ENCODE measurements at places on chromosomes 12 and 14. TPM values are rescaled to one million over a fixed set of nuclear protein-coding genes. Genes with fewer than 3 reads are reported as not detected.

DNA sequence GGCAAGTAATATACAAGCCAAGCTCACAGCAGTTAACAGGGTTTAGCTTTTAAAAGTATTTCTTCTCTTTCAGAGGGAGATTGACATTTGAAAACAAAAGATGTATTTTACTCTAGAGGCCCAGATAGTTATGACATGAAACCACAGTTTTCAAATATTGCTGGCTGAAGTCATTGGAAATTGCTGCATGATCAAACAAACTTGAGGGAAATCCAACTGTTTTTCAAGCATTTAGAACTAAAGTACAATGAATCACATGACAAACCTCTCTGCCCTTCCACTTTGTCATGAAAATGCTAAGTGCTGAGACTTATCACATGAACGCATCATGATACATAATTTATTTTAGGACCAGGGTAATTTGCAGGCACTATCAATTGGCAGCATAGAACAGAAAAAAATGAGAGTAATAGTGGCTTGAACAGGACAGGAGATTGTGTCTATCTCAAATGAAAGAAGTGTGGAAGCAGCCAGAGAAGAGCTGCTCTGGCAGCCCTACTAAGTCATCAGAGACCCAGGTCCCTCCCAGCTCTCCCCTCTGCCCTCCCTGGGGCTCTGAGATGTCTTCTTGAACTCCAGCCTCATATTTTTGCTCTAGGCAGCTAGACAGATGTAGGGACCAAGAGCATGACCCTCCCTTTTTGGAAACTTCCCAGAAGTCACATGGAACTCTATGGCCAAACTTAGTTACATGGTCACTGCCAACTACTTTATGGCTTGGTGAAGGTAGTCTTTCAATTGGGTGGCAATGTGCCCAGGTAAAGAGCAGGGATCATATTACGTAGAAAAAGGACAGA lies 90.1 kb upstream of the PELI2 start:
- H3K36me3 ChIP-seq, result no peaks in the 10 kb centered on the region
- no peak overlapping the region for H3K4me3 ChIP-seq
- peak overlapping the region; percentile 15 for H3K27ac ChIP-seq

GRCh38 chr14:75811872-75812499 lies 150.9 kb downstream of the TTLL5 start:
- no peaks in the 10 kb centered on the region for H3K27me3 ChIP-seq
- DNase-seq, result no peak
- no peaks in the 10 kb centered on the region for H3K4me1 ChIP-seq

- no peaks in the 10 kb centered on the region for H3K36me3 ChIP-seq
- no peaks in the 10 kb centered on the region for H3K27me3 ChIP-seq
- H3K27ac ChIP-seq, result peak within 1 kb of the TSS; percentile 97
- DNase-seq, result peak; percentile 90
- H3K4me3 ChIP-seq, result peak within 1 kb of the TSS; percentile 86
Measured at GRCh38 chr14:77760381-77761204, at the start of gene SNW1. Gene SNW1, minus strand, starts transcription at chr14:77761156. Its CDS starts 29 bp downstream, at chr14:77761127.

DNA sequence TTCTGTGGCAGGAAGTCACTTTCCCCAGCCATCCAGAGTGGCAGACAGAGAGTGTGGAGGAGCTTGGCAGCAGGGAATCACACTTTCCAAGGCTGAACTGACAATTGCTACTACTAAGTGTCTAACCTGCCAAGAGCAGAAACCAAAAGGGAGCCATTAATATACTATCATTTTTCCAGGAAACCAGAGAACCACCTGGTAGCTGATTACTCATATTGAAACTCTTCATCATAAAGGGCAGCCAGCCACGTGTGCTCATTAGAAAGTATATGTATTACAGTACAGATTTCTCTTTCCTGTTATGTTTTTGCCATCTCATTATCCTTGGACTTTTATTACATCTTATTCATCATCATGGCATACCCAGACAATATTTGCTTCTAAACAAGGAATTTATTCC lies 374.9 kb downstream of the GXYLT1 start:
- DNase-seq, result no peak
- H3K4me1 ChIP-seq, result no peaks in the 10 kb centered on the region
- no peaks in the 10 kb centered on the region for H3K36me3 ChIP-seq

GRCh38 chr12:121812320-121812871 lies 8.6 kb downstream of the SETD1B start:
- H3K4me1 ChIP-seq, result peaks cover 15% of the 10 kb centered on the region
- H3K27me3 ChIP-seq, result no peaks in the 10 kb centered on the region
- H3K27ac ChIP-seq, result no peak overlapping the region
- peaks cover 6% of the 10 kb centered on the region for H3K36me3 ChIP-seq
- no peak for DNase-seq

DNA sequence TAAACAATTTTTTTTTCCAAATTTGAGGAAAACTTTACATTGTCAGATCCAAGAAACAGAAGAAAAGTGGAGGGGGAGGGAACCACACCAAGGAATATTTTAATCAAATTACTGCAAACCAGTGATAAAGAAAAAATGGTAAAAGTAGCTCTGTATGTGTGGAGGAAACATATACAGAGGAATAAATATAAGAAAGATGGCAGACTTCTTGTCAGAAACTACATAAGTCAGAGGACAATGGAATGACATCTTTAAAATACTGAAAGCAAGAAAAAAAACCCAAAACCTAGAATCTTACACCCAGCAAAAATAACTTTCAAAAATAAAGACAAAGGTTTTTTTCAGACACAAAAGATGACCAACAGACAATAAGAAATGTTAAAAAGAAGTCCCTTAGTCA lies 10.2 kb upstream of the LLPH start:
- H3K4me3 ChIP-seq, result no peak overlapping the region
- DNase-seq, result no peak
- no peak overlapping the region for H3K27ac ChIP-seq

DNA sequence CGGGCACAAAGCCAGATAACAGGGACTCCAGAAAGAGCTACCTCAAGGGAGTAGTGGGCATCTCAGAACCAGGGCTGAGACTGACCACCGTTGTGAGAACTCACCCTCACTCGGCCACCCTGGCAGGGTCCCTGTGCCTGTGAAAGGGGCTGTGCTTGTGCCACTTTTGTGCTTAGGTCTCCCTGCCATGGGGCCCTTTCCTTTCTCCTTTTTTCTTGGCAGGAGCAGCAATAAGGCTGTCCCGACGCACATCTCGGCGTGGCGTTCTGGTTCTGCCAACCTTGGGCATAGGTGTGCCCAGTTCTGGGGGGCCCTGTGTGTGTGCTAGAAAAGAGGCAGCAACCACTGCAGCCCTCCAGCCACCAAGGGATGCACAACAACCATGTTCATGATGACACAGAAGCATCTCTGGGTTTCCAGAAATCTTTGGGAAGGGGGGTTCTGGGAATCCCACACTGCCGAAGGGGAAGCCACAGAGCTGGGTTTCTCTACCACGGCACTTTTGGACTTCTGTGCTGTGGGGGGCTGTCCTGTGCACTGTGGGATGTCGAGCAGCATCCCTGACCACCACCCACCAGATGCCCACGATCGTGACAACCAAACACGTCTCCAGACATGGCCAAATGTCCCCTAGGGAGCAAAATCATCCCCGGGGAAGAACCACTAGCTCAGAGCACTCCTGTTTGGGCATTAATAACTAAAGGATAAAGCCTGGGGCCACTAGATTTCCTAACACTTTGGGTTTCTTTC lies 13.1 kb upstream of the TMEM119 start:
- no peak overlapping the region for H3K27ac ChIP-seq
- H3K4me1 ChIP-seq, result no peaks in the 10 kb centered on the region
- no peak for DNase-seq
- H3K4me3 ChIP-seq, result no peak overlapping the region

GRCh38 chr12:69274861-69275260 lies 35.5 kb downstream of the CPSF6 start:
- no peak overlapping the region for H3K4me3 ChIP-seq
- H3K36me3 ChIP-seq, result no peaks in the 10 kb centered on the region
- no peaks in the 10 kb centered on the region for H3K27me3 ChIP-seq
- no peaks in the 10 kb centered on the region for H3K4me1 ChIP-seq

DNA sequence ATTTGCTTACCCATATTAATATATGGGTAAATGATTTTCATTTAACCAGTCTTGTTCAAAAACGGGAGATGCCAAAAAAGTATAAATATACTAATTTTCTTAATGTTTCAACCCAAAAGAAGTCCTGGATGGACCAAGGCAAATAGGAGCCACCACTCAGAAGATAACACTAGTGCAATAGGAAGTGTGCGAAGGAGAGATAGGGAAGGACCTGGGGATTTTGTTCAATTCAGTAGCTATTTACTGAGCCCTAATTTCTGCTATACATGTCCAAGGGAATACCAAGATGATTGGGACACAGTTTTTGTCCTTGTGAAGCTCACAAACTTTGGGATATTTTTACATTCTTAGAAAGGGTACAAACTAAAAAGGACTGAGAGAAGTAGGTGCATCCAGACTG lies 1.5 kb downstream of the CMAS start:
- no peak overlapping the region for H3K4me3 ChIP-seq
- DNase-seq, result no peak
- H3K4me1 ChIP-seq, result no peaks in the 10 kb centered on the region
- no peak overlapping the region for H3K27ac ChIP-seq

- H3K27me3 ChIP-seq, result no peaks in the 10 kb centered on the region
- H3K4me3 ChIP-seq, result no peak overlapping the region
- no peak overlapping the region for H3K27ac ChIP-seq
- H3K36me3 ChIP-seq, result no peaks in the 10 kb centered on the region
- no peak for DNase-seq
- H3K4me1 ChIP-seq, result no peaks in the 10 kb centered on the region
Measured at GRCh38 chr12:53431187-53431586, 7.5 kb downstream of the AMHR2 start.

- H3K27me3 ChIP-seq, result no peaks in the 10 kb centered on the region
- DNase-seq, result no peak
- H3K36me3 ChIP-seq, result no peaks in the 10 kb centered on the region
- H3K4me1 ChIP-seq, result no peaks in the 10 kb centered on the region
- H3K27ac ChIP-seq, result no peak overlapping the region
Measured at GRCh38 chr12:55659486-55660385, 23.0 kb downstream of the OR10P1 start.

DNA sequence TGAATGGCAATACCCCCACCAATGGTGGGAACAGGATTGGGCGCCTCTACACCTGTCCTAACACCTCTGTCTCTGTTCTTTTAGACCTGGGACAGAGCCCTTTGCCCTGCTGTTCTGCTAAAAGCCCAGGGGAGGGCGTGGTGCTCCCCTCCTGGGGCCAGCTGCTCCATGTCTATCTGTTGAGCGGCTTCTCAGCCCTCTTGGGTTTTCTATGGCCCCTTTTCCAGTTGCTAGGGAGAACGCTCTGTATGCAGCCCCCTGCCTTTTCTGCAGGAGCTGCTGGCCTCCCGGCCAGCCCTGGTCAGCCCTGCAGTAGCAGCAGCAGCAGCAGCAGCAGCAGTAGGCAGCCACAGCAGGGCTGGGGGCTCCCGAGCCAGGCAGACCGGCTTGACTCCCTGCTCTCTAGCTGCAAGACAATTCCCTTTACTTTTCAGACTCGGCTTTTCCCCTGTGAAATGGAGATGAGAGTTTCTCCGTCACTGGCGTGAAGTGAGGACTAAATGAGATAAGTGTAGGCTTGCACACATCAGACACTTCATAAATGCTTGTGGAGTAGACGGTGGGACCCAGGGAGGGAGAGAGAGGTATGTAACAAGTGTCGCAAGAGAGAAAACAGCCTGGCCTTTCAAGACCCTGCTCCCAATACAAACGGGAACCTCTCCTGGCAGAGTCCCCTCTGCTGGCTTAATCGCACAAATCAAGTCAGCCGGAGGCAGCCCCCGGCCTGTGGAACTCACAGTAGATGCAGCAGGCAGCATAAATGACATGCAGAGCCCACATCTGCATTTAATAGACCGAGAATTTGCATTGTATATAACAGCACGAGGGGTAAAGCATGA lies 1.0 kb downstream of the RTL1 start:
- H3K27me3 ChIP-seq, result no peaks in the 10 kb centered on the region
- peaks cover 5% of the 10 kb centered on the region for H3K4me1 ChIP-seq
- no peaks in the 10 kb centered on the region for H3K36me3 ChIP-seq
- peak; percentile 15 for DNase-seq
- H3K27ac ChIP-seq, result no peak overlapping the region
- H3K4me3 ChIP-seq, result no peak overlapping the region

Gene ACRBP
- total RNA-seq, result 0.66 TPM

Gene DDIT3
- total RNA-seq, result 58.4 TPM

Gene IFNG-AS1
- total RNA-seq, result 0.16 TPM

Gene APOF
- not detected for total RNA-seq

Gene SMIM41
- total RNA-seq, result not detected

Gene ZNF839
- total RNA-seq, result 16.8 TPM

Gene NUBPL
- 16.2 TPM for total RNA-seq

Gene CISTR
- total RNA-seq, result not detected

Gene ALKBH2
- total RNA-seq, result 18.9 TPM

Gene MDM1
- 18.7 TPM for total RNA-seq

Gene GZMB
- 1.3 TPM for total RNA-seq

Gene EID3
- 12.1 TPM for total RNA-seq

Gene SIX4
- total RNA-seq, result 5.2 TPM

Data from breast epithelium (tissue), 4 donors.